ENCODE measurements at places on chromosomes 1 and 21. TPM values are rescaled to one million over a fixed set of nuclear protein-coding genes. Genes with fewer than 3 reads are reported as not detected.

Gene KRTAP19-3
- total RNA-seq, result not detected

Gene VANGL1
- total RNA-seq, result 9.5 TPM

Gene KLF17
- not detected for total RNA-seq

DNA sequence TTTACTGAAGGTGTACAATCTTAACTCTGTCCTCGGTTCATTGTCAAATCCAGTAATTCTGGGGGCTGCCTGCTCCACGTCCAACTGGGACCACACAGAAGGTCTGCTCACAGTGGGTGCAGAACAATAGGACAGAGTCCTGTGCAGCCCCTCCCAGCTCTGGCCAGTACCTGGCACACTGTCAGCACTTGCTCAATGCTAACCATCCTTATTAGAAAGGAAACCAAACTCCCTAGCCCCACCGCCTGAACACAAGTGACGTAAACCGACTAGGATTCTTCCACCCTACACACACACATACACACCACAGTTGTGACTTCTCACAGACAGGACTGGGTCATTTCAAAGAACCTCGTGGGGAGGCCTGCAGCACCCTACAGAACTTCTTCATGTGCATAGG, 5.2 kb downstream of the BCAR3 start:
- no peak for DNase-seq

DNA sequence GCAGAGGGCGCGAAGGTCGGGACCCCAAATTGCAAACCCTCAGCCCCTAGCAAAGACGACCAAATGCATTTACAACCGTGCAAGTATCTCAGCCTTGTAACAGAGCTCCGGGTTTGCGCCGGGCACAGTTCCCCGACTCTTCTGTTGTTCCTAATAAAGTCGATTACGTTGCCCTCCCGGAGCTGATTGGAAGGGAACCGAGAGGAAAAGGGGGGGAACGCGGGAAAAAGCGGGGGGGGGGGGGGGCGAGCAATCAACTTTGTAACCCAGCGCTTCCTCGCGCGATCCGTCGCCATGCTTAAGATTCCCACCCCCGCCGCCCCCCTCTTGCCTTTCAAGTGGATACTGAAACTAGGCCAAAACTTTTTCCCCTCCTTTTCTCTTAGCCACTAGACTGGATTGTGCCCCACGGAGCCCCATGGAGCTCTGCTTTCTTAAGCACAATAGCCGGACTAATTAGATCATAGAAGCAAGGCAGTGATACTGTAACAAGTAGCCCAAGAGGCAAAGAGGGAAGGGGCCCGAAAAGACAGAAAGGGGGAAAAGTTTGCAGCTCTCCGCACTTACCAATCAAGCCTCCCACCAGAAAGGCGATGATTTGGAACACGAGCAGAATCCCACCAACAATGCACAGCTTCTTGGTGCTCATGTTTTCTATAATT, 565 bp downstream of the WLS start:
- DNase-seq, result no peak

- no peak for DNase-seq
Measured at GRCh38 chr1:4126731-4127591, 226.9 kb upstream of the C1orf174 start.

- no peak for DNase-seq
Measured at GRCh38 chr1:48908606-48909005, 131.9 kb upstream of the BEND5 start.

DNA sequence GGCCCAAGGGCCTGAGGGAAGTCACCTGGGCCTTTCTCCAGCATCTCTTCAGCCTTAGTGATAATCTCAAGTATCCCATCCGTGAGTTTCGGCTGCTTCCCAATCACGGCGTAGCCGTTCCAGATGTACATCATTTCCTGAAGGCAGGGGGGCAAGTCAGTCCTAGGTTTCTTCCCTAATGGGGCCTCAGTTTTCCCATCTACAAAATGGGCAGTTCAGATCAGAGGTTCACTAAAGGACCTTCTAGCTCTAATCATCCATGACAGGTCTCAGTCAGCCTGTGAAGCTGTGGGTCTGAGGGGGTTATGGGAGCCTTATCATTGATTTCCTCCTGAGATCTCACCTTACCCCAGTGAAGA, 39.9 kb downstream of the TTC39A start:
- no peak for DNase-seq

DNA sequence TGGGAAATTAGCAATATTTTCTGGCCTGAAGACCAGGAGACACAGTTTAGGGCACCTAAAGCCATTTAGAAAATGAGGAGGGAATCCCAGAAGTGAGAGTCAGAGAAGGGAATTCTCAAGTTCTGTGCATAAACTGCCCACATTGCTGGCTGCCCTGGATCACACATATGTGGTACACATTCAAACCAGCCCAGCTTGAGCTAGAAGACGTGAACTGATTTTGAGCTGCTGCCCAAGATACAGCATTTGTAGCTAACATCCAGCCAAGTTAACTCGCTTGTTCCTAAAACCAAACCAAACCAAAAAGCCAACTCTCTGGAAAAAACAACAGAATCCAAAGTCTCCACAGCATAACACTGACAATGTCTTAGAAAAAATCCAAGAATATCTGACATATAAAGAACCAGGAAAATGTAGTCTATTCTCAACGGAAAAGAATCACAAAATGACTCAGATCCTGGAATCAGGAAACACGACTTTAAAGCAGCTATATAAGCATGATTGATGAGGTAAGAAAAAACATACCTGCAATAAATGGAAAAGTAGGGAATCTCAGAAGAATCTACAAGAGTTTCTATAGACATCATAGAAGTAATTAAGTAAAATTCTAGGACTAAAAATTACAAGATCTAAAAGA, 18.2 kb upstream of the QSOX1 start:
- DNase-seq, result no peak

- DNase-seq, result no peak
Measured at GRCh38 chr1:66305927-66306326, 228.0 kb upstream of the SGIP1 start.

- DNase-seq, result no peak
Measured at GRCh38 chr1:159218649-159219636, 14.3 kb downstream of the ACKR1 start.

GRCh38 chr1:160978510-160978927, 23.9 kb upstream of the ITLN2 start:
- DNase-seq, result no peak

DNA sequence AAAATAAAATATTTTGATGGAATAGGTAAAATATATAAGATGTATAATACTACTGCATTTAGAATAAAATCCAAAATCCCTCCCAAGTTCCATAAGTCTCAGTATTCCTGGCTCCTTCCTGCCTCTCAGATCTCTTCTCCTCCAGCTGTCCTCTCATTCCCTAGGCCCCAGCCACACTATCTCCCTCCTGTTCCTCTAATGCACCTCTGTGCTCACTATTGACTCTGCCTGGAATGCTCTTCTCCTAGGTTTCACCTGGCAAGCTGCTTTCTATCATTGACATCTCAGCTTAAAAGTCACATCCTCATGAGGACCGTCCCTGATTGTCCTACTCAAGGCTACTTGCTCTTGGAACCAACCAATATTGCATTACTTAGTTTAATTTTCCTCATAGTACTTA, 7.2 kb downstream of the NME7 start:
- DNase-seq, result no peak

GRCh38 chr1:53586765-53587164, 127.6 kb downstream of the DMRTB1 start:
- DNase-seq, result no peak

- DNase-seq, result no peak
Measured at GRCh38 chr1:242428399-242429190, 95.9 kb downstream of the PLD5 start.

- no peak for DNase-seq
Measured at GRCh38 chr1:3744646-3745045, 7.6 kb upstream of the CCDC27 start.

DNA sequence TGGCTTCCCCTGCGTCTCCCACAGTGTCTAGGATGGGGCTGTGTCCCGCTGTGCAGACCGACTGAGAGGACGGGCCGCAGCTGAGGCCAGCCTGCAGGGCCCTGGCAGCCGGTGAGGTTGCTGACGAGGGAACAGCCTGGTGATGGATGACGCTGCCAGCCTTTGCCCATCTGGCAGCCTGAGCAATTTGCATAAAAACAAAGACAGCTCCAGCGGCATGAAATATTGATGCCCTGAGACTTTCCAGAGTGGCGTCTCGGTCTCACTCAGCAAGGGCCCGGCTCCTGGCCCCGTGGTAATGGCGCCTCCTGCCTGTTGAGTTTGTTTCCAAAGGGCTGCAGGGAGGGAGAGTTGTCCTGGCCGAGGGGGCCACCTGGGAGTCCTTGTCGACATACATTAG, 19.1 kb upstream of the KCNA10 start:
- DNase-seq, result no peak

All from activated T-helper 2 cell treated with anti-CD3 and anti-CD28 coated beads, Interferon-gamma antibody, Interleukin-2, Interleukin-4, amounts not matched to agents 10 μg/mL and 5 μg/mL and 100 μg/mL, durations not matched to agents 14 hours and 24 hours and 36 hours (primary cell).